ENCODE measurements at places on chromosomes 6 and 20. TPM values are rescaled to one million over a fixed set of nuclear protein-coding genes. Genes with fewer than 3 reads are reported as not detected.

- DNase-seq: no peak
Measured at GRCh38 chr6:82413868-82414267, 50.3 kb downstream of the TPBG start.

- no peak for DNase-seq
Measured at GRCh38 chr6:36207155-36207554, 10.6 kb downstream of the BRPF3 start.

- no peak for DNase-seq
Measured at GRCh38 chr6:15232836-15233510, 12.9 kb upstream of the JARID2 start.

The POM121L2 gene
- total RNA-seq: 0.04 TPM

The SLC12A5 gene
- total RNA-seq: not detected

The MAS1 gene
- not detected for total RNA-seq

The SPDEF gene
- total RNA-seq: 0.48 TPM

The IPCEF1 gene
- total RNA-seq: 0.80 TPM

The NEU1 gene
- total RNA-seq: 402 TPM
